ENCODE measurements at places on chromosomes 4 and X.

DNA sequence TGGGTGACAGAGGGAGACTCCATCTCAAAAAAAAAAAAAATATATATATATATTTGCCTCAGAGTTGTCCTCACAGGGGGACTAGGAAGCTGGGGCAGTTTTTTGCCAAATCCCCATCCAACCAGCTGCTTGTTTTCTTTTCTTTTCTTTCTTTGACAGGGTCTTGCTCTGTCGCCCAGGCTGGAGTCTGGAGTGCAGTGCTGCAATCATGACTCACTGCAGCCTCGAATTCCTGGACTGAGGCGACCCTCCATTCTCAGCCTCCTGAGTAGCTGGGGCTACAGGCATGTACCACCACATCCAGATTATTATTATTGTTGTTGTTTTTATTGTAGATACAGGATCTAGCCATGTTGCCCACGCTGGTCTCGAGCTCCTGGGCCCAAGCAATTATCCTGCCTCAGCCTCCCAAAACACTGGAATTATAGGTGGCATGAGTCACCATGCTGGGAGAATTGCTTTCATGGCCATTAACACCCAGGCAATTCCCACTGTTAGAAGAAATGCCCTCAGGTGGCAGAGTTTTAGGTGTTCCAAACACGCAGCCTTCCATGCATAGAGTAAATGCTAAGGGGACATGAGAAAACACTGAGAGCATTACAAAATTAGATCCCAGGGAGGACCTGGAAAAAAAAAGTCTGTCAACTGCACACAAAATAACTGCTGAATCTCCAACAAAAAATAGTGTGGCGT, 98.0 kb downstream of the ARHGAP6 start:
- DNase-seq = no peak
- H3K27ac ChIP-seq = no peak overlapping the region
- H3K27me3 ChIP-seq = no peaks in the 10 kb centered on the region
- H3K36me3 ChIP-seq = no peaks in the 10 kb centered on the region
- H3K4me1 ChIP-seq = no peaks in the 10 kb centered on the region
- H3K4me3 ChIP-seq = no peak overlapping the region

DNA sequence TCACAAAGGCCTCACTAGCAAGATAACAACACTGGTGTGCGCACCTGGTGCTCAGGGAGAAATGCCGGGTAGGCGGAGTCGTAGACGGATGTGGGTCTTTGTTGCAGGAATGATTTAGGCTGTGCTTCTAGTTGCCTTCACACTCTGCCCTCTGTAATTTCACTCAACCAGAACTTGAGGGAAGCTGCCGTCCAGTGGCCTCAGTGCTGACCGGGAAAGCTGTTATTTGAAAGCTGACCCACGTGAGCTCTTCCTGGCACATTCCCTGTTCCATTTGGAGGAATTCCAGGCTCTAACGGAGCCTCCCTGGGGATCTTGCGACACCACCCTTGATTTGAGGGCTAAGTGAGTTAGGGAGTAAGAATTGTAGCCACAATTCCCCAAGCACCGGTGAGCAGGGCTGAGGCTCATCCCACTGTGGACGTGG, 15.9 kb downstream of the SH3TC1 start:
- no peaks in the 10 kb centered on the region for H3K27me3 ChIP-seq
- no peak overlapping the region for H3K27ac ChIP-seq
- DNase-seq = no peak
- H3K4me3 ChIP-seq = no peak overlapping the region

GRCh38 chr4:158903472-158904043, 134.7 kb downstream of the FNIP2 start:
- H3K4me3 ChIP-seq = no peak overlapping the region
- no peak for DNase-seq
- peaks cover 33% of the 10 kb centered on the region for H3K36me3 ChIP-seq
- peaks cover 35% of the 10 kb centered on the region for H3K4me1 ChIP-seq
- no peak overlapping the region for H3K27ac ChIP-seq
- no peaks in the 10 kb centered on the region for H3K27me3 ChIP-seq

DNA sequence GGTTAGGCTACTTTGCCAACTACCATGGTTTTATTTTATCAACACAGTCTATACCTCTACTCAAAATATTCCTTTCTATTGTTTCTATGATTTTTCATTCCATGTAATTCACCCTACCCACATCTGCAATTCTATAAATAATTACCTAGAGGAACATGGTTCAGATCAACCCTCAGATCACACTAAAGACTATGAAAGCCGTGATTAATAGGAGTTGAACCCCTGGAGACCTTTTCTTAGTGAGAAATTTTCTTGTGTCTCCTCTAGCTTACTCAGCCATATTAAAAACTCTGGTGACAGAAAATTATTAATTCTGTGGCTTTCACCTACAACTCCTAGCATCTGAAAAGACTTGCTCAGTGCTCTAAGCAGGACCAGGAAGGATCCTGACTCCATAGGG, 38.5 kb upstream of the CXXC4 start:
- no peak overlapping the region for H3K27ac ChIP-seq
- H3K4me1 ChIP-seq = no peaks in the 10 kb centered on the region
- H3K4me3 ChIP-seq = no peak overlapping the region
- H3K36me3 ChIP-seq = no peaks in the 10 kb centered on the region

DNA sequence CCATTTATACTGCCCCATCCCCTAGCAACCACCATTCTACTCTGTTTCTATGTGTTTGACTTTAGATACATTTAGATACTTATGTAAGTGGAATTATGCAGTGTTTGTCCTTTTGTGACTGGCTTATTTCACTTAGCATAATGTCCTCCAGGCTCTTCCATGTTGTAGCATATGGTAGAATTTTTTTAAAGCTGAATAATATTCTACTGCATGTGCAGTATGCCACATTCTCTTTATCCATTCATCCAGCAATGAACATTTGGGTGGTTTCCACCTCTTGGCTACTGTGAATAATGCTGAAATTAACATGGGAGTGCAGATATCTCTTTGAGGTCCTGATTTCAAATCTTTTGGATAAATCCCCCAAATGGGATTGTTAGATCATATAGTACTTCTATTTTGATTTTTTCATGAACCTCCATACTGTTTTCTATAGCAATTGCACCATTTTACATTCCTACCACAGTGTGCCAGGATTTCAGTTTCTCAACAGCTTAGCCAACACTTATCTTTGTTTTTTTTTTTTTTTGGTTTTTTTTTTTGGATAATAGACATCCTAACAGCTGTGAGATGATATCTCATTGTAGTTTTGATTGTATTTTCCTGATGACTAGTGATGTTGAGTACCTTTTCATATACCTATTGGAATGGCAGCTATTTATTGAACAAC, 105.9 kb upstream of the LNX1 start:
- H3K27me3 ChIP-seq = no peaks in the 10 kb centered on the region
- no peak for DNase-seq
- H3K4me3 ChIP-seq = no peak overlapping the region
- H3K27ac ChIP-seq = no peak overlapping the region

- no peak overlapping the region for H3K27ac ChIP-seq
- no peaks in the 10 kb centered on the region for H3K36me3 ChIP-seq
- H3K4me1 ChIP-seq = no peaks in the 10 kb centered on the region
- DNase-seq = no peak
Observed at GRCh38 chr4:78293821-78294301, 236.7 kb downstream of the FRAS1 start.

GRCh38 chr4:61003301-61003700, 196.8 kb upstream of the ADGRL3 start:
- H3K27ac ChIP-seq = no peak overlapping the region
- H3K4me1 ChIP-seq = no peaks in the 10 kb centered on the region
- H3K36me3 ChIP-seq = peaks cover 12% of the 10 kb centered on the region
- no peaks in the 10 kb centered on the region for H3K27me3 ChIP-seq
- DNase-seq = no peak

- H3K36me3 ChIP-seq = no peaks in the 10 kb centered on the region
- DNase-seq = no peak
- no peaks in the 10 kb centered on the region for H3K27me3 ChIP-seq
- peaks cover 10% of the 10 kb centered on the region for H3K4me1 ChIP-seq
- no peak overlapping the region for H3K4me3 ChIP-seq
Observed at GRCh38 chr4:148064451-148064850, 332.6 kb downstream of the ARHGAP10 start.

DNA sequence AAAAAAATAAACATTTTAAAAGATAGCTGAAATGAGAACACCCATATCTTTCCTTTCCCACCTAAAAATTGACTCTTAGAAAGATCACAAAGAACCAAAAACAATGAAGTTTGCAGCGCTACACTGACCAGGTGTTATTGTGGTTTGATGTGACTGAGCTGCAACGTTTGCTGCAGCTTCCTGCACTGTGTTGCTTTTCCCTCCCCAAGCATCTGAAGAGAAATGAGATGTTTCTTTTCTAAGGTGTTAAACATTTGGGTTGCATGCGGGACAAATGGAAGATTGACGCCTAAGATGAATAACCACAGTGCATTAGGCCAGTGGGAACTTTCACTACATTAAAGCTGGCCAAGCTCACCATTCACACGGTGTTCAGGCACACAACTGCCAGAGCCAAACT, 8.9 kb downstream of the LEF1 start:
- DNase-seq = no peak
- no peak overlapping the region for H3K27ac ChIP-seq
- no peaks in the 10 kb centered on the region for H3K36me3 ChIP-seq
- peaks cover 21% of the 10 kb centered on the region for H3K27me3 ChIP-seq
- H3K4me1 ChIP-seq = peaks cover 7% of the 10 kb centered on the region

GRCh38 chr4:98630737-98631454, 27.5 kb downstream of the TSPAN5 start:
- H3K27ac ChIP-seq = no peak overlapping the region
- no peak overlapping the region for H3K4me3 ChIP-seq
- no peaks in the 10 kb centered on the region for H3K36me3 ChIP-seq
- no peak for DNase-seq
- no peaks in the 10 kb centered on the region for H3K27me3 ChIP-seq

- no peak overlapping the region for H3K4me3 ChIP-seq
- no peaks in the 10 kb centered on the region for H3K4me1 ChIP-seq
- no peak for DNase-seq
- H3K27ac ChIP-seq = no peak overlapping the region
- no peaks in the 10 kb centered on the region for H3K36me3 ChIP-seq
- peaks cover 3% of the 10 kb centered on the region for H3K27me3 ChIP-seq
Observed at GRCh38 chrX:24799078-24799477, 105.4 kb downstream of the POLA1 start.

- H3K27me3 ChIP-seq = no peaks in the 10 kb centered on the region
- no peaks in the 10 kb centered on the region for H3K4me1 ChIP-seq
- H3K27ac ChIP-seq = no peak overlapping the region
- H3K36me3 ChIP-seq = peaks cover 11% of the 10 kb centered on the region
Observed at GRCh38 chr4:138510053-138510452, 267.9 kb upstream of the SLC7A11 start.

- H3K27me3 ChIP-seq = no peaks in the 10 kb centered on the region
- DNase-seq = no peak
- H3K4me3 ChIP-seq = peak overlapping the region; percentile 82
- H3K36me3 ChIP-seq = no peaks in the 10 kb centered on the region
- H3K4me1 ChIP-seq = peaks cover 7% of the 10 kb centered on the region
Observed at GRCh38 chrX:40570346-40571093, 10.2 kb upstream of the ATP6AP2 start.

GRCh38 chr4:74344031-74344430, 20.9 kb upstream of the EREG start:
- no peak overlapping the region for H3K27ac ChIP-seq
- H3K36me3 ChIP-seq = peaks cover 11% of the 10 kb centered on the region
- H3K4me1 ChIP-seq = no peaks in the 10 kb centered on the region
- peaks cover 10% of the 10 kb centered on the region for H3K27me3 ChIP-seq
- DNase-seq = no peak

GRCh38 chr4:181659876-181660275, 583.3 kb upstream of the TENM3 start:
- no peaks in the 10 kb centered on the region for H3K27me3 ChIP-seq
- peaks cover 4% of the 10 kb centered on the region for H3K36me3 ChIP-seq
- H3K4me1 ChIP-seq = no peaks in the 10 kb centered on the region
- H3K27ac ChIP-seq = no peak overlapping the region
- DNase-seq = no peak
- no peak overlapping the region for H3K4me3 ChIP-seq

DNA sequence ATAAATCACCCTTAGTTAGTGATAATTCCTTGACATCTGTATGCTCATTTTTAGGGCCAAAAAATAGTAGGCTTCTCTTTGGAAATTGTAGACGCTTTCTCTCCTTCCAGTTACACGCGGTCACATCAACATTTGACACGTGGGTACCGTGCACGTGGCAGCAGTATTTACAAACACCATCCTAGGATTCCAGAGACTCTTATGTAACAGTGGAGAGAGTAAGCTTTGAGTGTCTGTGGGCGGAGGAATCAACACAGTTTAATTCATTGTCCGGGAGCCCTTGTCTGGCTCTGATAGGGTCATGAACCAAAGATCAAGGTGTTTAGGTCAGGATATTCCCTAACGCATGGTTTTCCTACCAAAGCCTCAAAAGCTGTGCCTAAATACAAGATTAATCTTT, 12.2 kb downstream of the TET2 start:
- H3K4me3 ChIP-seq = no peak overlapping the region
- no peak for DNase-seq
- H3K27me3 ChIP-seq = no peaks in the 10 kb centered on the region

DNA sequence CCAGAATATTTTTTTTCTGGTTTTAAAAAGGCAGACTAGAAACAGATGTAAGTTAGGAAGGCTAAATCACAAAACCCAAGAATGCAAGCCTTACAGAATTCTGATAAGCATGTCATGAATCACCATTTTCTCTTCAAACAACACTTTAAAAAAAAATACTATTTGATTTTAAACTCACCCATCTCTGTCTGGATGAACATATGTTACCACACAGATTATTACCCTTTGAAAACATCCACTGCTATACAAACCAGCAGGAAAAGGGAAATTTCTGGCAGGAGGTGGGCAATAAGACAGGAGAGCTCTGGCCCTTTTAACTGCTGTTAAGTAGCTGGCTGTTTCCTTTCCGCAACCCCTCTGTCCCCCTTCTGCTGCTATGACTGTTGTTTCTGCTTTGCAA, 317.7 kb upstream of the NOCT start:
- H3K4me3 ChIP-seq = no peak overlapping the region
- no peaks in the 10 kb centered on the region for H3K36me3 ChIP-seq
- no peaks in the 10 kb centered on the region for H3K4me1 ChIP-seq
- no peak for DNase-seq

GRCh38 chr4:10958226-10958856, 273.8 kb upstream of the CLNK start:
- H3K27ac ChIP-seq = no peak overlapping the region
- DNase-seq = no peak
- peaks cover 8% of the 10 kb centered on the region for H3K36me3 ChIP-seq
- peaks cover 35% of the 10 kb centered on the region for H3K4me1 ChIP-seq

DNA sequence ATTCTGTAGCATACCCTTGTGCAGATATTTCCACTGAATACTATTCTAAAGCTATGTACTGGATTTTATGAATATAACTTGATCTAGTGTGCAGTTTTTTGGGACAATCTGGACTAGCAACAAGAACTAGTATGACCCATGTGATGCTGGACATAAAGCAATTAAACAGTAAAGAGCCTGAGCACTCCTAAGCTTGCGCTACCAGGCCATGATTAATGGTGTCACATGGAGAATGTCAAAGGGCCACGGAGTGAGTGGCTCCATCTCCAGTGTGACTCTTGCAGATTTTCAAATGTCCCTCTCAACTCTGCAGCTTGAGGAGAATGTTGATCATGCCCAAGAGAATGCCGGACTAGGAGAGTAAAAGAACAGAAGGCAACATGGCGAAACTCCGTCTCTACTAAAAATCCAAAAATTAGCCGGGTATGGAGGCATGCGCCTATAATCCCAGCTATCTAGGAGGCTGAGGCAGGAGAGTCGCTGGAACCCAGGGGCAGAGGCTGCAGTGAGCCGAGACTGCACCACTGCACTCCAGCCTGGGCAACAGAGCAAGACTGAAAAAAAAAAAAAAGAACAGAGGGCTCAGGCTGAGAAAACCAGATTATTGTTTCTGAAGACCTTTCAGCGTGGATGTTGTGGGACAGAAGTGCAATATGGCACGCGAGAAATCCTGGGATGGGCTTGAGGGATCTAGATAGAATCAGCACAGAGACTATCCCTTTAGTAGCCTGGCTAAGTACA, 45.0 kb downstream of the TIGD2 start:
- DNase-seq = no peak
- H3K36me3 ChIP-seq = no peaks in the 10 kb centered on the region
- no peak overlapping the region for H3K27ac ChIP-seq
- no peaks in the 10 kb centered on the region for H3K4me1 ChIP-seq

Data from natural killer cell treated with Interleukin-12 subunit alpha and Interleukin-12 subunit beta and Interleukin-15 and Interleukin-18, amount 100 ng/mL, for 72 hours (primary cell).